ENCODE measurements at places on chromosomes 13 and 19.

- no peak for DNase-seq
Observed at GRCh38 chr13:74171641-74172040, 37.4 kb upstream of the KLF12 start.

GRCh38 chr13:67156723-67157060 is 73.4 kb downstream of the PCDH9 start:
- no peak for DNase-seq

GRCh38 chr13:90032841-90033493 is 1314.5 kb upstream of the MIR17HG start:
- no peak for DNase-seq

- no peak for DNase-seq
Observed at GRCh38 chr19:17902701-17903100, 30.1 kb upstream of the CCDC124 start.

- peak; percentile 33 for DNase-seq
Observed at GRCh38 chr19:14475251-14476073, at the start of gene PTGER1. Gene PTGER1, minus strand, starts transcription at chr19:14475354. Its CDS starts 1,034 bp downstream, at chr19:14474320.

DNA sequence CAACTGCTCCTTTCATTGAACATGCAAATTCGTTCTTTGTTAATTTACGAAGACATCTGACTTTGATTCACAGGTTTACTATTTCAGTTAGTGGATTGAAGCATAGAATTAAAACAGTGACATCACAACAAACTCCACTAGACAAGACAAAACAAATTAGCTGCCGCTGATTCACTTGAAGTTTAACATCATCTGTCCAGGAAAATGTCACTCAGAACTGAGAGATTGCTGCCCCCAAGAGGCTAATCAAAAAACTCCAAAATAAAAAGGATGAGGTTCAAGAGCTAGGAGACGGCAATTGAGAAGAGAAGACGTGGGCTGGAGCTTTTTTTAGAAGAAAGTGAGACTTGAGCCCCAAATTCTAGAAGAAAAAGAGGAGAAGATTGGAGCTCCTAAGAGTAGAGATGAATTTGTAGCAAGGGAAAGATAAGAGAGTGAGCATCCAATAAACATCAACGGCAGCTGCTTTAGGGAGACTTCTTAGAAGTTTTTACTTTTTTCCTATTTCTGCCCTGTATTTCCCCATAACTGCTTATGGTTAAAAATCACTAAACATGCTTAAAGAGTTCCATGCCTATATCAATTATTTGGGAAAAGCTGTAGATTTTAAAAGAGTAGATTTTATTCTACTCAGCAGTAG is 40.8 kb upstream of the TPP2 start:
- DNase-seq: no peak

DNA sequence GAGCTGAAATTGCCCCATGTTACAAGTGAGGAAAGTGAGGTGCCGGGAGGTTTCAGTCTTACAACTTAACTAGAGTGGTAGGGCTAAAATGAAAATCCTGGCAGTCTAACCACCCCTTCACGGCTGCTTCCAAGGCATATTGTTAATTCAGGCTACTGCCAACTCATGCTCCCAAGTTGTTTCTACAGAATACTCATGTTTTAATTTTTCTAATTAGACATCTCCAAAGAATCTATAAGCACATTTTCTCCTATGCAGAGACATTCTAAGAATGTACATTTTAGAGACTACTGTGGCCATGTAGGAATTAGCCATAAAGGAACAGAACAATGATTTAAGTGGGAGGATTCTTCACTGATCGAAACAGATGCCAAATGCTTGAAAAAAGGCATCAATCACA is 7.0 kb upstream of the TSC22D1 start:
- DNase-seq: no peak

GRCh38 chr19:8194528-8195267 is 14.5 kb upstream of the CERS4 start:
- peak; percentile 72 for DNase-seq

GRCh38 chr13:105201351-105201750 is 1334.1 kb downstream of the EFNB2 start:
- DNase-seq: no peak

DNA sequence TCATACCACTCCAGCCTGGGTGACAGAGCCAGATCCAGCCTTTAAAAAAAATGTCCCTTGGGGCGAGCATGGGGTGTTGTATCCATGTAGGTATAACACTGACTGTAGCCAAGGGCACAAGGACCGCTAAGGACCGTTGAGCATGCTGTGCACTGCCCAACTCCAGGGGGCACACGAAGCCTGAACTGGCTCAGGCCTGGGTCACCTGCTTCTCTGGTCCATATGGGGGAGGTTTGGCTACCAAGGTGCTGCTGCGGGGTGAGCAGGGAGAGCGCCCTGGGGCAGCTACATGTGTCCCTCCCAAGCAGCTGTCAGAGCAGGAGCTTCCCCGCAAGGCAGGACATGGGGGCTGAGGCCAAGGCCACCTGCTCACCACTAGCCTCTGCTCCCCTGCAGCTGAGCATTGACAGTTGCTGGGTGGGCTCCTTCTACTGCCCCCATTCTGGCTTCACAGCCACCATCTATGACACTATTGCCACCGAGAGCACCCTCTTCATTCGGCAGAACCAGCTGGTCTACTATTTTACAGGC is 16.3 kb downstream of the CATSPERG start:
- no peak for DNase-seq

GRCh38 chr19:14400951-14401431 is 18.1 kb downstream of the DDX39A start:
- DNase-seq: no peak

- DNase-seq: peak; percentile 79
Observed at GRCh38 chr19:45790942-45791341, 1.7 kb downstream of the DMWD start.

GRCh38 chr13:24172071-24172470 is 11.6 kb downstream of the SPATA13 start:
- DNase-seq: no peak

DNA sequence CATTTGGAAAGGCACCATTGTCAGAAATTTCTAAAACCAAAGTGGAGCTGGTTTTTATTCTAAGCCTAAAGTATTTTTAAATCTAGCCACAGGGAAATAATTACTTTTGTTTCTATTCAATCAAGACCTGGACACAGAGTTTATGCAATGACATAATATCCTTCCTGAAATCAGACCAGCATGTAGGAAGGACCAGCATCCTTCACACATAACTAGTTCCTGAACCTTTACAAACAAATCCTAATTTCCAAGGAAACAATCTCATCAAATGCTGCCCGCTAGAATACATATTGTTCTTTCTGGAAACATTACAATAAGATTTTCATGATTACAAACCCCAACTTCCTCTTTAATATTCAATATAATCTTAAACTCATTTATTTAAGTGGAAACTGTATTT is 1.5 kb downstream of the STARD13 start:
- no peak for DNase-seq

DNA sequence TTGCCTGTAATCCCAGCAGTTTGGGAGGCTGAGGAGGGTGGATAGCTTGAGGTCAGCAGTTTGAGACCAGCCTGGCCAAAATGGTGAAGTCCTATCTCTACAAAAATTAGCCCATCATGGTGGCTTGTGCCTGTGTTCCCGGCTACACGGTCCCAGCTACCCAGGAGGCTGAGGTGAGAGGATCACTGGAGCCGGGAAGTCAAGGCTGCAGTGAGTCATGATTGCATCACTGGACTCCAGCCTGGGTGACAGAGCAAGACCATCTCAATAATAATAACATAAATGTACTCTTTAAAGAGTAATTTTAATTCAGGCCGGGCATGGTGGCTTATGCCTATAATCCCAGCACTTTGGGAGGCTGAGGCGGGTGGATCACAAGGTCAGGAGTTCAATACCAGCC is 38.7 kb downstream of the SKA3 start:
- no peak for DNase-seq

GRCh38 chr19:30105727-30106126 is 163.7 kb downstream of the URI1 start:
- DNase-seq: no peak

DNA sequence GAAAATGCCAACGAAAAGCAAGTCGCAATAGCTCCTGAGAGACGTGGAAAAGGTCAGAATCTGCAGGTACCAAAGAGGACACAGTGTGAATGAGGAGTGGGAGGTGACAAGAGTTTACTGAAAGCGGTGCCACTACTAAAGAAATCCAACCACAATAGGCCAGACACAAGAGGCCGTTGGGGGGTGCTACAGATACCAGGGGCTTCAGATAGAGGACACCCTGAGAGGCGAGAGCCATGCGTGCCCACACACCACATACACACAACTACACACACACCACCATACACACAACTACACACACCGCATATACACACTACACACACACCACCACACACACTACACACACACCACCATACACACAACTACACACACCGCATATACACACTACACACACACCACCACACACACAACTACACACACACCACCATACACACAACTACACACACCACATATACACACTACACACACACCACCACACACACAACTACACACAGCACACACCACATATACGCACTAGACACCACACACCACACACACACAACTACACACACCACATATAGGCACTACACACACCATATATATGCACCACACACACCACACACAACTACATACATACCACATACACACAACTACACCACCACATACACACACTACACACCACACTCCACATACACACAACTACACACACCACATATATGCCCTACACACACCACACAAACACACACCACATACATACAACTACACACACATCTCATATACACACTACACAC is 28.5 kb downstream of the CRYL1 start:
- DNase-seq: no peak

- no peak for DNase-seq
Observed at GRCh38 chr13:32956595-32956933, 59.7 kb upstream of the KL start.

GRCh38 chr13:91056746-91057145 is 290.7 kb upstream of the MIR17HG start:
- DNase-seq: no peak

- no peak for DNase-seq
Observed at GRCh38 chr19:40810160-40810559, 11.2 kb downstream of the EGLN2 start.

- no peak for DNase-seq
Observed at GRCh38 chr13:29859971-29860370, 9.6 kb upstream of the UBL3 start.

DNA sequence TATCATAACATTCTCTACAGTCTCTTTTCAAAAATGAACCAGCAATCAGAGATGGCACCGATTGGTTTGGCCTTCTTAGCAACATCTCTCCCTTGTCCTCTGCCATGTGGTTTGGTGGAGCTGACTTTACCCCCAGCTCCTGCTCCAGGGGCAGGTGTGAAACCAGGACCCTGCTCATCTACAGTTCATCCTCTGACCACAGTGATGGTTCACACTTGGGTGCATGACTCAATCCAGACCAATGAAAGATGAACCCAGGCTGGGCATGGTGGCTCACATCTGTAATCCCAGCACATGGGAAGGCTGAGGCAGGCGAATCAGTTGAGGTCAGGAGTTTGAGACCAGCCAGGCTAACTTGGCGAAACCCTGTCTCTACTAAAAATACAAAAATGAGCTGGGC is 33.6 kb upstream of the FFAR2 start:
- DNase-seq: no peak

- DNase-seq: no peak
Observed at GRCh38 chr13:45410466-45410865, 7.7 kb downstream of the SLC25A30 start.

DNA sequence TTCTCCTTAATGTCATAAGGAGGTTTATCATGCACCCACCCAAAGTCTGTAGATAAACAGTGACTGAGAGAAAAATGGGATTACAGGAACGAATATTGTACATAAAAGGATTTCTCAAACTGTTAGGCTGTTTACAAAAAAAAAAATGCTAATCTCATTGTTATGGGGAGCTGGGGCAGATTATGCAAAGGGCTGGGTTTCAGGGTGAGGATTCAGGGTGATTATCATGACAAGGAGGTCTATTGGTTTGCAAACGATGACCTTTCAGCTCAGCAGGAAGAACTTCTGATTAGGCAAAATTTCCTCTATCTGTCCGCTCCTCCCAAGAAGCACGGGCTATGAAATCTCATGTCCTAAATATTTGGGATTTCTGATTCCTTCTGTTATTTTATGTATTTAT is 41.4 kb downstream of the NLRP12 start:
- DNase-seq: no peak

- DNase-seq: no peak
Observed at GRCh38 chr19:3338541-3339181, 27.7 kb upstream of the NFIC start.

GRCh38 chr19:50341091-50341564 is 12.0 kb upstream of the KCNC3 start:
- no peak for DNase-seq

DNA sequence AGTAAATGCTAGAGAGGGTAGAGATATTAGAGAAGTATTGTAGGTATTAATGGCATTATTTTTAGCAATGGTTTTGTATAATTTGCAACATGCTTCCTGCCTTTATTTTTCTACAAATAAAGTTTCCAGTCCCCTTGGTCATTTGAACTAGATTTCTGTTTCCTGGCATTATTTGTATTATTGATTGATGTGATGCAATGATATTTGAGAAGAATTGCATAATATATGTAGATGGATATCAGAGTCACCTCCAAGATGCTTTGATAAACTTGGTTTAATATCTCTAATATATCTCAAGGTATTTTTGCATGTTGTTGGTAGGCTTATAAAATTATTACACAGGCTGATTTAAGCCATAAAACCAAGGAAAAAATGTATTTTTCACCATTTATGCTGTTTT is 1054.5 kb downstream of the SLITRK1 start:
- no peak for DNase-seq

- DNase-seq: no peak
Observed at GRCh38 chr13:38518328-38518727, 168.5 kb upstream of the FREM2 start.

- DNase-seq: no peak
Observed at GRCh38 chr19:41320185-41320518, 10.2 kb downstream of the CCDC97 start.

- no peak for DNase-seq
Observed at GRCh38 chr19:11861301-11861700, 12.8 kb downstream of the ZNF439 start.

DNA sequence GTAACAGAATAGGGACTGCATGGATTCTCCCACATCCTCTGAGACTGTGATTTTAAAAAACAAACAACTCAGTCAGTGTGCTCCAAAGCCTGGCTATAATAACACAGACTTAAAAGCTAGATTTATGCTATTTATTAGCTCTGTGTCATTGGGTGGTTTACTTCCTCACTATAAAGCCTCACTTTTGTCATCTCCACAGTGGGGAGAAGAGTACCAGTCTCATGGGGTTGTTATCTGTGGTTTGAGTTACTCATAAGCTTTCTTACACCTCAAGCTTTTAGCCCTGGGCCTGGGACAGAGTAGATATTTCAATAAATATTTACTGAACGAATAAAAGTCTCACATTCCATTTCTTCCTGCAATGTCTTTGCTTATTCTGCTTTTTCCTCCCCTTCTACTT is 5.3 kb downstream of the RNASEH2B start:
- DNase-seq: no peak

GRCh38 chr19:42401365-42402303 is 11.5 kb upstream of the CNFN start:
- peak; percentile 35 for DNase-seq

- DNase-seq: no peak
Observed at GRCh38 chr13:25232937-25233515, 54.3 kb downstream of the MTMR6 start.

- no peak for DNase-seq
Observed at GRCh38 chr19:39413911-39414608, 1.6 kb downstream of the PLEKHG2 start.
